NCI-H226 (cell line): ENCODE measurements at places on chromosomes 6 and 20.

- DNase-seq: no peak
These were observed 37.1 kb upstream of the RPS6KA2 start for GRCh38 chr6:166664135-166664534.

- DNase-seq: no peak
These were observed 39.5 kb downstream of the FBXO5 start for GRCh38 chr6:152943260-152943897.

DNA sequence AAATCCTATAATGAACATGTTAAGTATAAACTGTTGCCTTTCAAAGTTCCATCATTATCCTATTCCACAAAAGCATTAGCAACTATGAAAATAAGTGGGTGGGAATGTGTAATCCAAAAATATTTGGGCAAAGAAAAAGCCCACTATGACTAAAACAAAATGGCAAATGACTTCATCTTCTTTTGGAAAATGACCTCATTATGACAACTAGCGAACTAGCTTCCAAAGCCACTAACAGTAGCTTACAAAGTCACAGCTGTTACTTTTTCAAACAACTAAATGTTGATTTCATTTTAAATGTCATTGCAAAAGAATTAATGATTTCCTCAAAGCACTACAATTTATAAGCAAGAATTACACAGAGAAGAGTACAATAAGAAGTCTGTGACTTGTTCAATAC lies 49.8 kb upstream of the RUNX2 start:
- DNase-seq: no peak

GRCh38 chr6:4560221-4561077 lies 215.8 kb upstream of the CDYL start:
- no peak for DNase-seq

DNA sequence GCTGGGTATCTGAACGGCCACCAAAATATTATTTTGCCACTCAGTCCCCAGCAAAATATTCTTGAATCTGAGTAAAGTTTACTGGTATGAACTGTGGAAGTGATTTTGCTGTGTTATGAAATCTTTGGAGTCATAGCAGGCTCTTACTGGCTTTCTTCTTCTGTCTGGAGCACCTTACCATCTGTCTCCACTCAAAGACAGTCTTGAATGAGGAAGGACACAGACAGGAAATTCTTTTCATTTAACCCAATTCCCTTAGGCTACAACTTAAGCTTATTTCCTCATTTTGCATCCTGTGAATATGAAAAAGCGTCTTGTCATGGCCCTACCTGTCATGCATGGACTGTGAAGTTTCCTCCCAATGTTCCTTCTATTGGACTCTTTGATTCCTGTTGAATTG lies 24.7 kb downstream of the FNDC1 start:
- no peak for DNase-seq

DNA sequence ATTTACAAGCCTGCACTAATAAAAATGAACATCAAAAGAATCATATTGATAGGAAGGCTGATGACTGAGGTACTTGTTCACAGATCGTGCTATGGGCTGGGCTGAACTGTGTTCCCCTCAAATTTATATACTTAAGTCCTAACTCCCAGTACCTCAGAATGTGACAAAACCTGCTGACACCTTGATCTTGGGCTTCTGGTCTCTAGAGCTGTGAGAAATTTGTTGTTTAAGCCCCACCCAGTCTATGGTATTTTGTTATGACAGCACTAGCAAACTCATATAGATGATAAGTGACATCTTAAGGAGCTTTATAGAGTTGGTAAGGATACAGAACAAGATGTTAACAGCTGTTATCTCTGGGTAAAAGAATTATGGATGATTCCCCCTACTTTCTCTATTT lies 13.8 kb downstream of the UBE2V1 start:
- no peak for DNase-seq

GRCh38 chr20:25044660-25045342 lies 13.1 kb downstream of the ACSS1 start:
- DNase-seq: no peak

DNA sequence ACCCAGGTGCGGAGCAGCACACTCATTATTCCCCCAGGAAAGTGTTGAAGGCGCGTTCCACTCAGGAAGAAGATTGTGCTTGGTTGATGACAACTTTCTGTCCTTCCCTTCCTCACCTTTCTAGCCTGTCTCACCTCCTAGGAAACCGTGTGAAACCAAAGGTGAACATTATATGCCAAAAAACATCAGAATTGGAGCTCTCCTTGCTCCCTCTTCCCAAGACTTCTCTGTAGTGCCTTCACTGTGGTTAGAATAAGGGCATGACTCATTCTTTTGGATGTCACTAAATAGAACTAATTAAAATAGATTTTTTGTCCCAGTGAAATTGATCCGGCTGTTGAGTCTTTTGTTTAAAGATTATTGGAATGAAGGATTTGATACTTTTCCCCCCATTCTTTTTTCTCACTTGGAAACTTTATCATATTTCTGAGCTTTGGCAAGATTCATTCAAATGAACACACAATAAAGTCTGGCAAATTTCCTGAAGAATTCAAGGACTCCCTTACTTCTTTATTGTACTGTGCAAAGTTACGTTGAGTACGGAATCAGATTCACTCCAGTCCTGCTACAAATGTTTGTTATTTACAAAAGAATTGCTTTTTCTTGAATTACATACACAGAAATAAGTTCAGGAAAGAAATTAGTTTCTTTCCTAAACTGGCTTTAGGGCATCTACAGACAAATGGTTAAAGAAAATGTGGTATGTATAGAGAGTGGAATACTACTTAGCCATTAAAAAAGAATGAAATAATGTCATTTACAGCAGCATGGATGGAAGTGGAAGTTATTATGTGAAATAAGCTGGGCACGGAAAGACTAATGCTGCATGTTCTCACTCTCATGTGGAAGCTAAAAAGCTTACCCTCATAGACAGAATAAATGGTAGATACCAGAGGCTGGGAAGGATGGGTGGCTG lies 142.8 kb upstream of the AKAP12 start:
- DNase-seq: no peak
